ENCODE measurements at places on chromosomes 1 and 21. TPM values are rescaled to one million over a fixed set of nuclear protein-coding genes. Genes with fewer than 3 reads are reported as not detected.

PRDM2 gene
- polyA plus RNA-seq, result 7.2 TPM

ORC1 gene
- 5.2 TPM for polyA plus RNA-seq

KCNJ9 gene
- polyA plus RNA-seq, result 0.05 TPM

GRCh38 chr21:45505416-45506021 is 36.7 kb downstream of the SLC19A1 start:
- DNase-seq, result no peak

DNA sequence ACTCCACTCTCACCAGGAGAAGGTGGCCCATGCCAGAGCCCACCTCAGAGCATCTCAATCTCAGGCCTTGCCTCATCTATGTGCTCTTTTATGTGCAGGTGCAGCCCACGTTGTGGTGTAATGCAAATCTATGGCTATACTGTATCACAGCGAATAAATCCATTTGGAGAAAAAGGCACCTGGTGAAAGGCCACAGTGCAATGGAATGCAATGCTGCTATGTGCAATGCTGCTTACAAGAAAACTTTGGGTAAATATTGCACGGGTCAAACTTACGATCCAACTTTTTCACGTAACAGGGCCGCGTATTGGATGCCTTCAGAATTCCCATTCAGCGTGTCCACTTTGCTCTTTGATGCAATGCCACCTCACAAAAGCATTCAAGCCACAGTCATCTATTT is 13.5 kb downstream of the ZBTB18 start:
- DNase-seq, result no peak

DNA sequence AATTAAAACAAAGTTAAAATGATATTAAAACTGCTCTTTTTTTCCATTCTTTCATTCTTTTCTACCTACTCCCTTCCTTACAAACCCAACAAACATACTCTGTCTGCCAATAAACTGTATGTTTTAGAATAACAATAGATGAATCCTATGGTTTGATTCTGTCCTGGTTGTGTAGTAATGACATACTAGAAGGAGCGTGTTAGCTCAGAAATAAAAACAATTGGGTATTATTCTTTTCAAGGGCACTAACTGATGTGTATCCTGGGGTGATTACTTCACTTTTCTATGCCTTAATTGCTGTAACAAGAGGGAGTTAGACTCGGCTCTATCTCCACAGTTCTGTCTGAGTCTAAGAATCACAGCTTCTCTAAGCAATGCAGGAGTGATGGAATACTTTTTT is 194.4 kb downstream of the GIPC2 start:
- DNase-seq, result no peak

- DNase-seq, result no peak
These were observed 25.2 kb downstream of the HTR6 start for GRCh38 chr1:19689856-19690255.

DNA sequence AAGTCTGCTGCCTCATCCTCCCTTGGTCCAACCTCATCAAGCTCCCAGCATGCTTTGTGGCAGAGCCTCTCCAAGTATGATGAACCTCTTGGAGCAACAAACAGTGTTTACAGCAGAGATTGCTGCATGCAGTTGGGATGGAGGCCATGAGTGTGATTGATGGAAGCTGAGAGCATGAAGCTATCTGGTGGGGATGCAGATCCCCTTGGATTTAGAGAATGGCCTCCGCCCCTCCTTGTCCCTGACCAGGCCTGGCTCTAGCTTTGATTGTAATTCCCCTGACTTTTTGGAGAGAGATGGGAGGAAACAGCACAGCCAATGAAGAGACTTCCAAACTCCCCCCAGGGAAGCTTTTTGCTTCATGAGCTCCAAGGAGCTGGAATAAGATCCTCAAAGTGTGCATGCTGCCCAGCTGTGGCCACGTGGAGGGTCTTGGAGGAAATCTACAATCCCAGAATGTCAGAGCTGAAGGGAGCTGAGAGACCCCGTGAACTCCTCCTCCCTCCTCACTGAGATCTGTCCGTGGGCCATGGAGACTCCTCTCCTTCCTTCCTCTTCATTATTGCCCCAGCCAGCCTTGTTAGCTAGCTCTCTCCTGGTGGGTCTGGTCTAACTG is 165.3 kb upstream of the USP24 start:
- no peak for DNase-seq

GRCh38 chr1:80241566-80241965 is 1235.0 kb upstream of the ADGRL4 start:
- DNase-seq, result no peak

GRCh38 chr1:212710566-212710965 is 10.9 kb upstream of the BATF3 start:
- no peak for DNase-seq

GRCh38 chr1:231226156-231226555 is 14.9 kb upstream of the GNPAT start:
- no peak for DNase-seq

GRCh38 chr1:55378582-55378981 is 163.4 kb upstream of the USP24 start:
- DNase-seq, result no peak

DNA sequence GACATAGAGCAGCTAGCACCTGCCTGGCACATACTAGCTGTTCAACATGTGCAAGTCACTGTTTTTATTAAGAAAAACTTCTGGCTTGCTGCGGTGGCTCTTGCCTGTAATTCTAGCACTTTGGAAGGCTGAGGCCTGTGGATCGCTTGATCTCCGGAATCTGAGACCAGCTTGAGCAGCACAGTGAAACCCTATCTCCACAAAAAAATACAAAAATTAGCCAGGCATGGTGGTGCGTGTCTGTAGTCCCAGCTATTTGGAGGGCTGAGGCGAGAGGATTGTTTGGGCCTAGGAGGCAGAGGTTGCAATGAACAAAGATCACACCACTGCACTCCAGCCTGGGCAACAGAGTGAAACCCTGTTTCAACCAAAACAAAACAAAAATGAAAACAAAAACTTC is 27.7 kb upstream of the C8B start:
- no peak for DNase-seq

GRCh38 chr1:26285366-26286063 is 5.6 kb downstream of the SH3BGRL3 start:
- DNase-seq, result peak; percentile 74

DNA sequence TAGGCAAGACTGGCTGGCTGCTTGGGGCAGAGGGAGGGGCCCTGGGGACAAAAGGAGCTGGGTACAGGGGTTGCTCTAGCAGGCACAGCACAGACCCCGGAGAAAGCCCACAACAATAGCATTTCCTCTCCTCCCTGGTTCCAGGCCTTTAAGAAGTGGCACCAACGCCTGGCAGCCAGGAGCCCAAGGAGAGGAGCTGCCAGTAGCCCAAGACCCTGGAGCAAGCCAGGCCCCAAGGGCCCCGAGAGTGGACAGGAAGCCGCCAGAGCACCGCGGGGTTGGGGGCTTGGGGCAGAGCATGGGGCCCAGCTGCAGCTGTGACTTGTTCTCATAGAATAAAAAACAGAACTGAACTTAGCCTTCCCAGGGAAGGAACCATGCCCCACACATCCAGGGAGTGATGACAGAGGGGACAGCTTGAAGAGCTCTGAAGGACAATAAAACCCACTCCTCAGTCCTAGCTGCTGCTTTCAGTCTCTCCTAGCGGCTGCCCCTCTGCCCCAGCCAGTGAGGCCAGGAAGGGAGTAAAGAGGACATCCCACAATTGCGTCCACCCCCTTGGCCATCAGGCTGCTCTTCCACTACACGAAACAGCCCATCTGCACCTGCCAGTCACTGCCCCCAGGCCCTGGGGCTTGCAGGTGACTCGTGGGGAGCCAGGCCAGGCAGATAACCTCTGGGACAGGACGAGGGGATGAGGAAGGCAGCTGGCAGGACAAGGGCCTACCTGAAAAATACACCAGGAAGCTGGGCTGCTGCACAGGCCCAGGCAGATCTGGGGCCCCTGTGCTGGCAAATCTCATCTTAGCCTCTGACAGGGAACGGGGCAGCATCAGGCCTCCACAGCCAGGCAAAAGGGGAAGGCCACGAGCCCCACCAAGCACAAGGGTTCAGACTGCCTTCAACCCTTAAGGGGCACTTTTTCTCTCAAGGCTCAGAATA is 16.4 kb downstream of the MTHFR start:
- no peak for DNase-seq

GRCh38 chr1:21774835-21775549 is 8.0 kb downstream of the USP48 start:
- no peak for DNase-seq

GRCh38 chr1:86466109-86466844 is 2.5 kb upstream of the CLCA1 start:
- DNase-seq, result no peak

DNA sequence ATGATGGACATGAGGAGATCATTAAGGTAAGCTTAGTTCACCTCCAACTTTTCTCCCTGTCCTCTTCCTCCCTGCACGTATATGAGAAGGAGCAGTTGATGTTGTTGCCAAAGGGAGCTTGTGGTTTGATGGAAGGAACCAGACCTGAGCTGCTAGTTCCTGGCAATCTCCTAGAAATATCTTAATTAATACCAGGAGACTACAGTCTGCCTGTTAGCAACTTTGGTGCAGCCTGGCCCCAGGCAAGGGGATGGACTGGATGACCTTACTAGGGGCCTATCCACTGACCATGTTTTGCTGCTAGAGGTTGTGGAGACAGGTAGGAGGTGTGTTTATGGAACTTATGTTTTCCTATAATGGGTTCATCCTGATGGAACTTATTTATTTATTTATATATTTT is 22.6 kb downstream of the TUFT1 start:
- peak; percentile 54 for DNase-seq

Measured in SK-N-SH (cell line).